ENCODE measurements at places on chromosomes 12 and 14.
A peak's percentile ranks its signal among the peaks of the same experiment; 100 is the strongest.

GRCh38 chr12:47750229-47750798 is 8.4 kb downstream of the RAPGEF3 start:
- DNase-seq: no peak

DNA sequence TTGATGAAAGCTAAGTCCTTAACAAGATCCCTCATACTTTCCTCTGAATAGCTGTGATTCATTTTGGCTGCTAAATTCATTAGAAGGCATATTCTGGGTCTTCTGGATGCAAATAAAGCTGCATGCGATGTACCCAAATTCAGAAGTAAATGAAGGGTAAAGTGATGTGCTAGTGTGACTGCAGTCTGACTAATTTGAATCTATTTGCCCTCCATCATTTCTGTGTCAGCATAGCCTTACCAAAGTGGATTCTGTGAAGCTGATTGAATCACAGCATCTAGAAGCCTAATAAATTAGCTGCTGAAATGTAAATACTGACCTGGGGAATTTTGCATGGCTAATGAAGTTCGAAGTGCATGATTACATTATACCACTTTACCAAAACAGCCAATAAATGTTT is 162.2 kb downstream of the TPH2 start:
- no peak for DNase-seq

GRCh38 chr12:46364777-46365580 is 7.6 kb downstream of the SLC38A2 start:
- DNase-seq: peak; percentile 55

DNA sequence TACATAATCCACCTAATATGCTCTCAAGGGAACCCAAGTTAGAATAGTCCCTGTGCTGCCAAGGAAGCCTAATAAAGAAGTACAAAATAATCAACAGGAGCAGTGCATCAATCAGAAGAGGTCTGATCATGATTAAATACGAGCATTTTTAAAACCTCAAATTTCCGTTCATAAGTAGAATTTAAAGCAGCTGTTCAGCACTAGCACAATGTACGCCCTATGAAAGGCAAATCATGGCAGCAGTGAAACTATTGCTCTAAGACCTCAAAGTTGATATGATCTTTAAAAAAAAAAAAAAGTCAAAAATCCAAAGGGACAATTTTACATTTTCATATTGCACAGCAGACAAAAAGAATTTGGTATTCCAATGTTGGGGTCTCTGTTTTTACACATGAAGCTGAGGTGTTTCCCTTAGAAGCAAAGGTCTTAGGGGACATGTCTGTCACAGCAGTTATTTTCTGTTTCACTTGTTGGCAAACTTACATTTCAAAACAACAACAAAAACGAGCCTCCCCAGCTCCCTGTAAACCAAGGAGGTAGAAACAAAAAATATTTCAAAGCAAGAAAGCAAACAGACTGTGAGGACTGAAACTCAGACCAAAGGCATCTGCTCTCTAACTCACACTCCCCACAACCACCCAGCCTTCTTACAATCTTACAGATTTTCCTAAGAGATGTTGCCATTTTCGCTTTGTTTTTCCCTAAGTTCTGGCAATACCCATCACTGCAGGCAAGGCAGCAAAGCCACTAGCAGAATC is 28.2 kb downstream of the SOX5 start:
- no peak for DNase-seq

GRCh38 chr12:18387706-18388105 is 126.4 kb downstream of the PIK3C2G start:
- DNase-seq: no peak

DNA sequence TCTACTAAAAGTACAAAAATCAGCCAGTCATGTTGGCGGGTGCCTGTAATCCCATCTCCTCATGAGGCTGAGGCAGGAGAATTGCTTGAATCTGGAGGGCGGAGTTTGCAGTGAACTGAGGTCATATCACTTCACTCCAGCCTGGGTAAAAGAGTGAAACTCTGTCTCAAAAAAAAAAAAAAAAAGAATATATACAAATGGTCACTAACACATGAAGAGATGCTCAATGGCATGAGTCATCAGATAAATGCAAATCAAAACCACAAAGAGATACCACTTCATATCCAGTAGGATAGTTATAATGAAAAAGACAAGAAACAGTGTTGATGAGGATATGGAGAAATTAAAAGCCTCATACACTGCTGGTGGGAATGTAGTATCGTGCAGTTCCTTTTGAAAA is 33.6 kb upstream of the METAP2 start:
- DNase-seq: no peak

- DNase-seq: no peak
These were observed 980.7 kb upstream of the TMEM132C start for GRCh38 chr12:127286281-127286680.

All from LoVo (cell line).